ENCODE measurements at places on chromosomes 16 and 17. TPM values are rescaled to one million over a fixed set of nuclear protein-coding genes. Genes with fewer than 3 reads are reported as not detected.

The SLC52A1 gene
- polyA plus RNA-seq: 41.6 TPM

The PARD6A gene
- 3.0 TPM for polyA plus RNA-seq

The CPHXL2 gene
- not detected for polyA plus RNA-seq

The ZFP3 gene
- 9.5 TPM for polyA plus RNA-seq

The ITGA3 gene
- polyA plus RNA-seq: 53.5 TPM

The SHISA6 gene
- not detected for polyA plus RNA-seq

The RNF166 gene
- polyA plus RNA-seq: 10.7 TPM

The RBFOX1 gene
- polyA plus RNA-seq: 0.87 TPM

The ALOX12B gene
- 0.66 TPM for polyA plus RNA-seq

The TRAPPC2L gene
- 46.6 TPM for polyA plus RNA-seq

The KRTAP4-2 gene
- polyA plus RNA-seq: not detected

The KIF19 gene
- polyA plus RNA-seq: 4.5 TPM

The TBC1D3I gene
- not detected for polyA plus RNA-seq

The TEX14 gene
- not detected for polyA plus RNA-seq

The AURKB gene
- 48.4 TPM for polyA plus RNA-seq

The GRAPL gene
- not detected for polyA plus RNA-seq

The GLP2R gene
- polyA plus RNA-seq: 3.1 TPM

The C17orf67 gene
- 2.6 TPM for polyA plus RNA-seq

The ATP2A1 gene
- polyA plus RNA-seq: 3.8 TPM

The C16orf86 gene
- 3.2 TPM for polyA plus RNA-seq

The KRT222 gene
- polyA plus RNA-seq: 5.1 TPM

The MLKL gene
- polyA plus RNA-seq: 12.3 TPM

The TMIGD1 gene
- polyA plus RNA-seq: 0.13 TPM

The FBXW10B gene
- not detected for polyA plus RNA-seq

The PIRT gene
- 10.8 TPM for polyA plus RNA-seq

The ABCA10 gene
- 5.8 TPM for polyA plus RNA-seq

The IL17C gene
- not detected for polyA plus RNA-seq

The SULT1A4 gene
- 307 TPM for polyA plus RNA-seq

The GP1BA gene
- polyA plus RNA-seq: 1.4 TPM

The MMD gene
- polyA plus RNA-seq: 9.5 TPM

The CD300LB gene
- polyA plus RNA-seq: not detected

The STH gene
- not detected for polyA plus RNA-seq

The TIMP2 gene
- 18.1 TPM for polyA plus RNA-seq

The TNRC6C gene
- 1.1 TPM for polyA plus RNA-seq

Data from small intestine (tissue), 16 donors.